ENCODE measurements at places on chromosomes 3 and 15. TPM values are rescaled to one million over a fixed set of nuclear protein-coding genes. Genes with fewer than 3 reads are reported as not detected.

The SLC24A5 gene
- total RNA-seq: not detected

The SNTN gene
- total RNA-seq: not detected

The TXNRD3 gene
- total RNA-seq: 6.5 TPM

The COL6A6 gene
- total RNA-seq: not detected

The ATP13A4 gene
- 0.06 TPM for total RNA-seq

The GPR149 gene
- not detected for total RNA-seq
